ENCODE measurements at places on chromosomes 4 and X.

DNA sequence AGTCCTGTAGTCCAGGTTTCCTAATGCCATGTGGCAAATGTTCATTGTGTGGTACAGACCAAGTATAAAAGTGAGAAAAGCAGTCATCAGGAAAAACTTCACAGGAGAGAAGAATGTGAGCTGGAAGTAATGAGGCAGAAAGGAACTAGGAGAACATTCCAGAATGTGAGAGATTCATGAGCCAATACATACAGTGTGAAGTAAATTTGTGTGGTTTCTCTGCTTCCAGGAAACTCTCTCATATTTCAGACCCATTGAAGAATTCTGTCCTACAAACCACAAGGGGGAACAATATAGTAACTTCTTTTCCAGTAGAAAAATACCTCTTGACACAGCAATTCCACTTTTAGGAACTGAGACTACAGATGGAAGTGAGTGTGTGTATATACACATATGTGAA, 136.5 kb downstream of the RNF150 start:
- no peak for DNase-seq

DNA sequence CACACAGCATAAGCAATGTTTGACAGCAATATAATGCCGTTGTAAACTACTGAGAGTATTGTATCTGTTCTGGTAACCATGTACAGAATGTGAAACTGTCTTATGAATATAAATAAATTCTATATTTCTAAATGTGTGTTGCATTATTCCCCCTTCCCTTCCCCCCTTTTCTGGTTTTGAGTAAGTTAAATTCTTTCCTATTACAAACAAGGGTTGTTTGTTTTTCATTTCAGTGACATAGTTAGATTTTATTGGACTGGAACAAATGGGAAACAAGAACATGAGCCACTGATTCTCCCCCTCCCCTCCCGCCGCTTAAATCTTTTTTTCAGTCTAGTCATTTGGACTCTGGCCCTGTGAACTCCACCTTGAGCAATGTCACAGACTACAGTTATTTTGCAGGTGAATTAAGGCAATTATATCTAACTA, 69.8 kb downstream of the GPAT3 start:
- no peak for DNase-seq

- DNase-seq = no peak
Measured at GRCh38 chrX:75327607-75328006, 53.7 kb downstream of the UPRT start.

DNA sequence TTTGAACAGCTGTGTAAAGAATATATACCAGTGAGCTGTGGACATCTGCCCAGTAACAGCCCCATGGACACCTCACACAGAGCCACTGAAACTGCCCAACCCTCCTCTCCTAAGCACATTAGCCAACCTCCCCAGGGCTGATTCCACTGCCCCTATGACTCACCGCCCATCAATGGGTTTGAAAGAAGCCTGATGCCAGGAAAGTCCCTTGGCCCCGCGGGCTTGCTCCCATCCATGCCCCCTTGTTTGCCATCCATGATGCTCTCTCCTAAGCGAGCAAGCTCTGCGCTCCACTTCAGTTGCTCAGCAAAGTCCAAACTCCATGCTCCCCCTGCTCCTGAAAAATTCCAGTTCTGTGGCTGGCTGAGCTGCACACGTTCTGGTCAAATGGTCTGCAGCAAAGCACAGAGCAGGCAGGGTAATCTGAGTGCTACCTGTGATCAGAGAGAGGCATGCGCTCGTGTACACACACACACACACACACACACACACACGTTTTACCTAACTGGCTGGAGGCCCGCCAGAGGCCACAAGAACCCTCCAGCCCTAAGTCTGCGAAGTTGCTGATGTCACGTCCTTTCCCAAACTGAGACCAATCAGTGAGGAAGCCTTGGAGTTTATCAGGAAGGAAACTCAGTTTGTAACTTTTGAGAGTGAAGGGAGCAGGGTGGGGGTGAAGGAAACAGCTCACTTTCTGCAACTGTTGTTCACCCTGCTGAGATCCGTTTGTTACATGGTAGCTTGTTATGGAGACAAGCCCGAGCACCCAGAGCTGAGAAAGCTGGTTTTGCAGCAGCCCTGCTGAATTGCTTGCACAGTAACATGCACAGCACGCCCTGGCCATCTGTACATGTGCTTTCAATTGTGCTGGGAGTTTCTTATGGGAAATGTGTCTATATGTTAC, at the start of gene ASB9:
TSS of gene ASB9 (minus strand) at position 466 of the 904 bp plus-strand sequence. CDS start at position 257, 209 bp downstream.
- peak; percentile 28 for DNase-seq

GRCh38 chr4:158949099-158949498, 153.8 kb upstream of the RAPGEF2 start:
- peak; percentile 51 for DNase-seq

DNA sequence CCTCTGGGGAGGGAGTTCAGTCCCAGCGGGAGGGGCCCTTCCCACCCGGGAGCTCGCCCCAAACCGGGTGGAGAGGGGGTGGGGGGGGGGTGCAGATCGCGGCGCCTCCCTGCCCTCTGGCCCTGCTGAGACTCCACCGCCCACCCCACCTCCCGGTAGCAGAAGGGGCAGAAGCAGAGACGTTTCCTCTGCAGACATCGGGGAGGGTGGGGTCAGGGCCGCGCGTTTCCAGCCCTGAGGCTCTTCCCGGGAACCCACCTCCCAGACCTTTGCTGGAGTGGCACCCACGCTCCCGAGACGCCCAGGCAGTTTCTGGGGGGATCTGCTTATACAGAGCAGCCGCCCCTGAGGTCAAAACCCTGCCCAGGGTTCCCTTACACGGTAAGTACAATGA, 30.2 kb downstream of the CPLX1 start:
- no peak for DNase-seq

GRCh38 chr4:57151481-57151880, 41.3 kb upstream of the IGFBP7 start:
- DNase-seq = no peak

DNA sequence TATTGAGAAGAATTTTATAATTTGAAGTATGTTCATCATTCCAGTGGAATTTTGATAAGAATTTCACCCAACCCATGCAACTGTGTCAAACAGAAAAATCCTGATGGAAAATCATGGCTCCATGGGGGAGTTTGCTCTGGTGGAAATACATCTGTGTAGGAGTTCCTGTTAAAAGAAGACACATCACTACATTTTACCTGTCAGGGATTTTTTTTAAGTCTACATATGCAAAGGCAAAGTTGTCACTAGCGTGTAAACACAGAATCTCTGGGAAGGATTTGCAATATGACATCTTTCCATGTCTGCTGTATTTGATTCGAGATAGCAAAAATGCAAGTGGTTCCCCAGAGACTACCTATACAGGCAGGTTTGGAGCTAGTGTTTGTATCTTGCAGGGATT, 581.0 kb downstream of the KCNIP4 start:
- no peak for DNase-seq

- no peak for DNase-seq
Measured at GRCh38 chr4:168361365-168362024, 42.9 kb upstream of the DDX60 start.

DNA sequence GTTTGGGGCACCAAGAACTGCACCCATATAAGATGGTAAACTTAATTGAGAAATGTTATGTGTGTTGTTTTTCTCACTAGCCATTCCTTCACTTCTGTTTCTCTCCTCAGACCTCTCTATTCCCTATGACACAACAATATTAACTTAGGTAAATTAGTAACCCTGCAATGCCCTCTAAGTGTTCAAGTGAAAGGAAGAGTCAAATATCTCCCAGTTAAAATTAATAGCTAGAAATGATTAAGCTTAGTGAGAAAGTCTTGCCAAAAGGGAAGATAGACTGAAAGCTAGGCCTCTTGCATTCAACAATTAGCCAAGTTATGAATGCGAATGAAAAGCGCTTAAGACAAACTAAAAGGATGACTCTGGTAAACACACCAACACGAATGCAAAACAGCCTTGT, 132.9 kb upstream of the KLF8 start:
- DNase-seq = no peak

DNA sequence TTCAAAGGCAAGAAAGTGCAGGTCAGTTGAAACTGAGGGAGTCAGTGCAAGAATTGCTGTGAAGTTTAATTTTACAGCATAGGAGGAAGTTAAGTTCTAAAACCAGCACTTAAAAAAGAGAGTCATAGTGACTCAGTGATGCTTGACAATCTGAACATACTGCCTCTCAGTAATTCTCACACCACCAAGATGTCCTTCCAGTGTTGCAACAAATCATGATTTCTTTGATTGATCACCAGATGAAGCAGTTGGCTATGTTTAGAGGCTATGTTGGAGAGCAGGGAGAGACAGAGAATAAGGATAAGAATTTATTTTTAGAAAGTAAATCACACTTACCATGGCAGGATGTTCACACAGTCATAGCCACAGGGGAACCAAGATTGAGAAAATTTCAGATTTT, 13.2 kb downstream of the TRIM2 start:
- no peak for DNase-seq

DNA sequence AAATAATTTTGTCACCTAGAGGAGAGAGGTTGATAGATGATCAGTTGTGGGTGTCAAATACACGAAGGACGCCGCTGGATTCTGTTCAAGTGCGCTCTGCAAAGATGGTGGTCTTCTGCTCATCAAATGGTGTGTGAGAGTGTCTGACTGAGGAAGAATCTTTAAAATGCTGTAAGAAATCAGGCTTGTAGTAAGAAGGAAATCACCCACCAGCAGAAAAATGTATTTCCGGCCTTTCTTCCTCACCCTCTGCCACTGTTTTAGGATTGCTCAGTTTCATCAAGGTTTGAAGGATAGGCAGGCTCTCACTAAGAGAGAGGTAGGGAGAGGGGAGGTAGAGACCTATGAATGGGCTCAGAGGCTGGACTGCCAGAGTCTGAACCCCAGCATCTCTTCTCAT, 28.7 kb downstream of the RHOH start:
- DNase-seq = no peak

DNA sequence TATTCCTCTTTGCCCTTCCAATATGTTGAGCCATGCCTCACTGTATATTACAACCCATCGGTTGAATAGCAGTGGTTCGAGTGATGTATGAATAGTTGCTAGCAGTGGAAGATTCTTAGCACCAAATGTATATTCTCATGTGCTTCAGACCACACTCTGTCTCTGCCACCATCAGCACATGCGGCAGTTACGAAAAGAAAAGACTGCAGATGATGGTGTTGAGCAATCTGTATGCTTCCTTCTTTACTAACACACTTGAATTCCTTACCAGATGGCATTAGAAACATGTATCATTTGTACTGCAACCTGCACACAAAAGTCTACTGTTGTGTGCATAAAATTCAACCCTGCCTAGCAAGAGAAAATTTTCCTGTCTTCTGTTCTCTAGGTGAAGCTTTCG, 214.6 kb downstream of the ENOX2 start:
- peak; percentile 2 for DNase-seq

DNA sequence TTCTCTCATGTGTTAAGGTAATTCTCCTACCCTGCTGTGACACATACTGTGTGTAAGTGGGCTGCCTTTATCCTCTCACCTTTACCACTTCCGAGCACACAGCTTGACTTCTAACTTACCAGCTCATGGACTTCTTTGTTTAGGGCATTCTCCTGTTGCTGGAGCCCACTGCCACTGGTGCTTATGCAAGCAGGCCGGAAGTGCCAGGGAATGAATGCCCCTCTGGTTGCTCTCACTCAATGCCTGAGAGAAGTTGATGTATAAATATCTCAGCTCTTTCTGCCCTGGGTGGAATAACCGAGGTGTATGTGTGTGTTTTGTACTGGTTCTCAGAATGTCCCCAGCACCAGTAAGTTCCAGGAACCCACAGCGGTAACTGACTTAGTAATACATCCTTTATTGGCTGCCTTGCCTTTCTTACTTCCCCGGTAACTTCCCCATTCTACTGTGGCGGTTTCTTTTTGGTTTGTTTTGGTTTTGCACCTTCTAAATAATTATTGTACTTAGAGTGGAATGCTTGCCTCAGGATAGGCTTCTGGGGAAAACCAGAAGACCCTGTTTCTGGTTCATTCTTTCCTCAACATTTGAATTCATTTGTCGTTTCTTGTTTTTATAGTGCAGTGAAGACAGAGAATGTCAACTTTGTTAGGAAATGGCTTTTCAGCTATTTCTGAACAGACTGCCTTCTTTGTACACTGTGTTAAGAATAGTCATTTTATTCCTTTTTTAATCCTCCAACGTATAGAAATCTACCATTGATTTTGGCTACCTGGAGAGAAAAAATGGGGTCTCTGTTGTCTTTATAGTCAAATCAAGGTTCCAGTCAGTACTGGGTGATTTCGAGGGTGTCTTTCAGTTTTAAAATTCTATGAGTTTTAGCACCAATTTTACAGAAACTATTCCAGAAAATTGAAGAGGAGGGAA, 45.4 kb downstream of the CXorf58 start:
- peak; percentile 38 for DNase-seq

- DNase-seq = peak; percentile 16
Measured at GRCh38 chrX:138858438-138858837, 146.9 kb upstream of the FGF13 start.

GRCh38 chrX:39327255-39327654, 526.0 kb downstream of the MID1IP1 start:
- no peak for DNase-seq

DNA sequence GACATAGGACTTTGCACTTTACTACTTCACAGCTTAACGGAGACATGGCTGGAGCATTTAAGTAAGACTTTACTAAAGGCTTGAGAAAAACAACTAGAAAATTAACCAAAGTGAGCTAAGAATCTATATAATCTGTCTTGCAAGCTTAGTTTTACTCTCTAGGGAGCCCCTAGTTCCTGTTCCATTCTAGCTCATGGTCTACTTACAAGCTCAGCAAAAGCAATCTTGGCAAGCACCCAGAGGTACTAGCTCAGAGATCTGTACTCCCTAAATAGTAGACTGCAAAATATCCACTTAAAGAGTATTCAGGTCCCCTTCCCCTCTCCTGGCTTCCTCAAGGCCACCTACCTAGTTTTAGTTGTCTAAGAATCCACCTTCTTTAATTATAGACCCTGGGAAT, 469.0 kb downstream of the IDS start:
- no peak for DNase-seq

DNA sequence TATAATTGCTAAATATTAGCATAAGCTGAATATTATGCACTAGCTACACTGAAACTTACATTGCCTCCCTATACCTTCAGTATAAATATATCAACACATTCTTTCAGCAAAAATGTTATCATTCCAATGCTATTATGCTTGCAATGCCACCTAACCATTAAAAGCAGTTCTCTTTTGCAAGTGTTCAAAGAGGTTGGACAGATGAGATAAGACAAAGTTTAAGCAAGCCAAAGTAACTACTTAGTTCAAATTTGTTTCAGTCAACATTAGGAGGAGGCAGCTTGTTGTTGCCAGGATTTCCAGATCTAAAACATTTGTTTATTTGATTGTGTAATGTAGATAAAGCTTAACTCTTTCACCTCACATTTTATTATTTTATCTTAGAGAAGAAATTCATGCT, 323.9 kb upstream of the FAM241A start:
- no peak for DNase-seq

- no peak for DNase-seq
Measured at GRCh38 chrX:123217077-123217476, 33.0 kb downstream of the GRIA3 start.

DNA sequence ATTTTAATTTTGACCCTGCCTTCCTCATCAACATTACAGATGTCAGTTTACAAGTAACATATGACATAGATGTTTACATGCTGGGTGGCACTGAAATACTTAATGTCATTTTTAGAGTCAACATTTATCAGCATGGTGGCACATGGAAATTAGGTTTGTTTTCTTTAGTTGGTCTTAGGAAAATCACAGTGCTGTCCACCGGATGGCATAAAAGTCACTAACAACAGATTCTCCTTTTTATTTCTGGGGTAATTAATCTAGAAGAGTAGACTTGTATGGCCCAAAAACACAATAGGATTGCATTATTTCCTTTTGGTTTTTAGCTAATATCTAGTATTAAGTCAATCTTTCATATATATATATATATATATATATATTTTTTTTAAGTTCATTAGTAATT, 88.6 kb upstream of the HHIP start:
- DNase-seq = no peak

- DNase-seq = no peak
Measured at GRCh38 chr4:170231377-170231776, 141.6 kb upstream of the AADAT start.

Data from inflammatory macrophage treated with lipopolysaccharide for 1 hour (primary cell).